Activated CD4-positive, CD25-positive, alpha-beta regulatory T cell (primary cell): ENCODE measurements at places on chromosomes 6 and 20.

DNA sequence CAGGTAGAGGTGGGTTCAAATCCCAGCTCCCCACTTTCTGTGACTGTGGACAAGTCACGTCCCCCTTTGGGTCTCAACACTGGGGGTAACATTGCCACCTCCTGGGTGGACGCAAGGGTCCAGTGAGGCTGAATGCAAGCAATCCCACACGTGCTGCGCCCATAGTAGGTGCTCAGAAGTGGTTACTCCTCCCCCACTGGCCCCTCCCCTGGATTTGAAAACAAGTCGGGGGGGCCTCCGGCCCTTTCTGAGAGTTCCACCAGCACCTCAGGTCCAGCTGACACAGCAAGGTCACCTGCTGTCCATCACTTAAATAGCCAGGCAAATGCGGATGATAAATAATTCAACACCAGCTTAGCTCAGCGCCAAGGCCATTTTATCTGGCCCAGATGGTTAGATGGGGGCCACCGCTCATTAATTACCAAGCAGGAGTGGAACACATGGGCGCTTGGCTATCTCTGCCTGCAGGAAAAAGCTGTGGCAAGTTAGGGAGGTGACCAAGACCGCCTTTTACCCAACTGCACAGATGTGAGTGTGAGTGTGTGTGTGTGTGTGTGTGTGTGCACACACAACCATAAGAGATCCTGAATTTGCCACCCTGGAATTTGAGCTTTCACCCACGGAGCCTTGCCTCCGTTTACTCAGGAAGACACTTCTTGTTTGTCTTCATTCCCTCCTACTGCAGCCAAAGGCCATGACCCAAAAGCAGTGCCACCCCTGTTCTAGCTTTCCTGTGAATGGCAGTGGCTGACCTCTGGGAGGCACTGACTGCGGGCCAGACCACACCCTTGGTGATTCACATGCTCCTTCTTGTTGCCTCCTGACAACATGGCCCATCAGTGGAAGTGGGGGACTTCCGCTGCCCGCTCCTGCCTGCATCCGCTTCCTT lies 34.7 kb upstream of the KCNB1 start:
- no peak for DNase-seq

DNA sequence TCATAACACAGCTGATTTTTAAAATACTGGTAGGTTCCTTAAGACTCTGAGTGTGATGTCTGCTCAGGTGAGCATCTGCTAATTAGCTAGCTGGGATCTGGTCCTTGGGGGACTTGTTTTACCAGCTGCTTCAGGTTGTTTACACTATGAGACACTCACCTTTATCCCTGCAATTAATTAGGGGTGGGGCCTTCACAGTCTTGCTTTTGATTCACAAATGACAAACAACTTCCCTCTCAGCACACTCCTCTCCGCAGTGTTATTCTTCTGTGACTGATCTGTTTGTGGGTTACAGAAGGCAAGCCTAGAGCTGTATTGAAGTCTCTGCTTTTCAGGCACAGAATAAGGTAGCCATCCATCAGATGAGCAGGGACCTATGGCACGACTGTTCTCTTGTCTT lies 62.0 kb upstream of the CD83 start:
- DNase-seq, result no peak

DNA sequence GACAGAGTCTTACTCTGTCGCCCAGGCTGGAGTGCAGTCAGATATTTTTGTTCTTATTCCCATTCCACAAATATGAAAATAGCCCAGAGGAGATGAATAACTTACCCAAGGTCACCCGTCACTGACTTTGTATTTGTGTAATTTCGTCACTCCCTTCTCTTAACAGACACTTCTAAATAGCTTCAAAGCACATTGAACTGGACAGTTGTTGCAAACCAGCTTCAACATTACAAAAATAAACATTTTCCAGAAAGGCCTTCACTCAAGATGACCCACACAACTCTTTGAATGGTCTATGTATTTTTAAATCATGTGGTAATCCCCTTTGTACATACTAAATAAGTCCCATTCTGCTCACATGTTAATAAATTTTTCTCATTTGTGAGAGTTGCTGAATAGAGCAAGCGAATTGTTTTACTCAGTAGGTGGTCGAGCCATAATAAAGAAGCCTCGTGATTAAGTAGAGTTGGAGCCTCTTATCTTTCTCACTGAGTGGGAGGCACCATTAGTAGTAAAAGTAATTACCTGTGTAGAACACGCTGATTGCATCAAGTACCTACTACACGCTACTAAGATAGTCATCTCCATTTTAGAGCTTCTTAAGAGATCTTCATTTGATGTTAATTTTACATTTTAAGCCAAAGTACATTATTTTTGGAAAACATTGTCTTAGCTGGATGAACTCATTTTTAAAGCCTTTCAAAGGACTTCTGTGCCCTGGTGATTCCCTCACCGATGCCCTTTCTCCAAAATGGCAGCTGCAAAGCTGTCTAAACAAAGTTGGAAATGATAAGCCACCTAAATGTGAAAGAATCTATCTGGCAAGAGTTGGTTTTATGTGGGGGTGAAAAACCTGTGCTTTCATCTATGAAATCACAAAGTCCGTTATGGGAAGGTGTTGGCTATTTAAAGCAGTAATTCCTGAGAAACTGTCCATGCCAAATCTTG lies 110.0 kb downstream of the TSHZ2 start:
- DNase-seq, result no peak

GRCh38 chr6:81996414-81996813 lies 243.9 kb upstream of the TENT5A start:
- DNase-seq, result no peak

DNA sequence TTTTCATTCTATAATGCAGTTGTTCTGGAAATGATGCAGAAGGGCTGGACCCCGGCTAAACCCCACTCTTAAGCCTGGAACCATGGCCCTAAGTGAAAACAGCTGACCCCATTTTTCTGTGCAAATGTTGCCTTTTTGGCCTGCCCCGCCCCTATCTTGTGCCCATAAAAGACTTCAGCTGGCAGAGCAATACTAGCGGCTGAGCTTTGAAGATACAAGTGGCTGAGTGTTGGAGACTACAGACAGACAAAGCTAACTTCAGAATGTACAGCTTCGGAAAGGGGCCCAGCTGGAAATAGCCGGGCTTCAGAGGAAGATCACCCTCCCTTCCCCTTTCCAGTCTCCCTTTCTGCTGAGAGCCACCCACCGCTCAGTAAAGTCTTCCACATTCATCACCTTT lies 258.6 kb upstream of the SPTLC3 start:
- DNase-seq, result no peak

DNA sequence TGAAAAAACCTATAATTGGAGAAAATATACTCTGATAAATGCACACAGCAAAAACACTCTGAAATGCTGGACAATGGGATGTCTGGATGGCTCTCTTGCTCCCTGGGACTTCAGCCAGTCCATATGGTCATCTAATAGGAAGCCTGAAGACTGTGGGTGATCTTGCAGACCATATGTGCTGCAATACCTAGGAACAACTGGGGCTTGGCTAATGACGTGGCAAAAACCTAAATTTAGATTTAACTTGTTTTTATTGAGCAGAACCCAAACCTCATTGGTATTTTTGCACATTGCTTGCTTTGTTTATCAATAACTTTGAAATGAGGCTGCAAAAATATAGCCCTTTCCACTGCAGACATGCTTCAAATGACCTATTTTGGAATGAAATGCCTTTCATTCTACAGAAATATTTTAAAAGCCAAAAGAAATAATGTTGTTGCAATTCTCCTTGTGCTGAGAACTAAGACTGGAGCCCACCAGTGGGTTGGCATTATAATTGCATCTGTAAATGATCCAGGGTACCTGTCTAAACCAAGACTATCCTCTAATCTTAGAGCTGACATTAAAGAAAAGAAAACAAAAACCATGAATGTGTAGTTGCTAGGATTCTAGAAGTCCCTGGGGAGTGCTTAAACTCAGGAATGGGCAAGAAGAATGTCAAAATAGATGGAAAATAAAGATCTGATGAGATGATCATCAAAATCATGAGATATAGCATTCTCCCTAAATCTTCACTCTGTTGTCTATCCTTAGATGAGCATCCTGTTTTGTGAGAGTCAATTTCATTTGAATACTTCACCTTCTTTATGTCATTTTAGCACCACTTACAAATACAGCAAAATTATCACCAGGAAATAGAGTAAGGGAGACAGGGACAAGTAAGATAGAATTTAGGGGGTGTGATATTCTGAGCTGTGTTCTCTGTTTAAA lies 152.1 kb upstream of the RIMS1 start:
- no peak for DNase-seq

GRCh38 chr20:36274181-36274841 lies 31.8 kb upstream of the DLGAP4 start:
- no peak for DNase-seq

DNA sequence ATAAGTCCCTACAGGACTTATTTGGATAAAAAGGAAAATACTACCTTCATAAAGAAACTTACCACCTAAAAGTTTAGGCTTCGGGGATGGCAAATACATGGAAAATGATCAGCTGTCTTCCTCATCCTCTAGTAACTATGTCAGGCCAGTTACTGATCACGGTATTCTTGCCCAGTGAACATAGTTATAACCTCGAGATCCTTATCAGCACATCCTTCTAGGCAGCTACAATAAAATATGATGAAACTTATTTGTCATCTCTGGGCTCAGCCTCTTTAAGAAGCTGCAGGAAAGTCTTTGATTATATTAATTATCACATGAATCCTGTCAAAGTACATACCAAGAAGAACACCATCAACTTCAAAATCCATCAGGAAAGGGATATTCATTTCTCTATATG lies 41.8 kb downstream of the SF3B5 start:
- no peak for DNase-seq

- DNase-seq, result no peak
These were observed 21.5 kb upstream of the AAR2 start for GRCh38 chr20:36214684-36215256.

- no peak for DNase-seq
These were observed 140.7 kb upstream of the BMP2 start for GRCh38 chr20:6626805-6627204.

- DNase-seq, result no peak
These were observed 898 bp downstream of the XRN2 start for GRCh38 chr20:21303872-21304586.

- DNase-seq, result no peak
These were observed 44.0 kb downstream of the SMPDL3A start for GRCh38 chr6:122833021-122833491.

- no peak for DNase-seq
These were observed 10.6 kb upstream of the NDRG3 start for GRCh38 chr20:36756496-36756895.

- DNase-seq, result no peak
These were observed 24.6 kb downstream of the CYP24A1 start for GRCh38 chr20:54148947-54149764.

DNA sequence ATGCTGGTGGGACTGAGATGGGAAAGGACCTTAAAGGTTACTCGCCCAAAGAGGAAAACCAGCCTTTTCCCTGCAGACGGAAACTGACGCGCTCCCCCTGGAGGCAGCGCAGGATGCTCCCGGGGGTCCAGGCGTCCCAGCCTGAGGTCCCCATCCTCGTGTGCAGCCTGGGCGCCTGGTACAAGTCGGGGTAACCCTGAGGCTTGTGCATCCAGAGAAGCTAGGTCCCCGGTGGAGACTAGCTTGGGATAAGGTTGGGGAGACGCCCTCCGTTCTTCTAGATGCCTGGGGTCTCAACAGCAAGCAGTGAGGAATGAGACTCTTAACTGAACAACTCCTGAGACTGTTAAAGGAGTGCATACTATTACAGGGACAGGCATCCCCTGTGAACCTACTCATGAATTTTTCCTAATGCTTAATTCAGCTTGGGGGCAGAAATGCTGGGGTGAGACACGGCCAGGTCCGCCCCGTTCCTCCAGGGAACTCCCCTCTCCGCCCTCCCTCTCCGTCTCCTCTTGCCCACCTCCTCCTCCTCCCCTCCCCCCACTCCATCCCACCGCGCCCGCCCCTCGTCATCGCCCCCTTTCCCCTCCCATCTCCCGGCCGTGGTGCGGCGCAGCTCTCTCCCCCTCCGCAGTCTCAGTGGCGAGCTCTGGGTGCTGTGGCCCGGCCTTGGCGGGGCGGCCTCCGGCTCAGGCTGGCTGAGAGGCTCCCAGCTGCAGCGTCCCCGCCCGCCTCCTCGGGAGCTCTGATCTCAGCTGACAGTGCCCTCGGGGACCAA lies at the start of gene PRSS35:
Gene PRSS35 (plus strand): TSS at position 634 of the 781 bp plus-strand sequence. CDS start 10,908 bp downstream, outside the sequence.
- DNase-seq, result no peak

DNA sequence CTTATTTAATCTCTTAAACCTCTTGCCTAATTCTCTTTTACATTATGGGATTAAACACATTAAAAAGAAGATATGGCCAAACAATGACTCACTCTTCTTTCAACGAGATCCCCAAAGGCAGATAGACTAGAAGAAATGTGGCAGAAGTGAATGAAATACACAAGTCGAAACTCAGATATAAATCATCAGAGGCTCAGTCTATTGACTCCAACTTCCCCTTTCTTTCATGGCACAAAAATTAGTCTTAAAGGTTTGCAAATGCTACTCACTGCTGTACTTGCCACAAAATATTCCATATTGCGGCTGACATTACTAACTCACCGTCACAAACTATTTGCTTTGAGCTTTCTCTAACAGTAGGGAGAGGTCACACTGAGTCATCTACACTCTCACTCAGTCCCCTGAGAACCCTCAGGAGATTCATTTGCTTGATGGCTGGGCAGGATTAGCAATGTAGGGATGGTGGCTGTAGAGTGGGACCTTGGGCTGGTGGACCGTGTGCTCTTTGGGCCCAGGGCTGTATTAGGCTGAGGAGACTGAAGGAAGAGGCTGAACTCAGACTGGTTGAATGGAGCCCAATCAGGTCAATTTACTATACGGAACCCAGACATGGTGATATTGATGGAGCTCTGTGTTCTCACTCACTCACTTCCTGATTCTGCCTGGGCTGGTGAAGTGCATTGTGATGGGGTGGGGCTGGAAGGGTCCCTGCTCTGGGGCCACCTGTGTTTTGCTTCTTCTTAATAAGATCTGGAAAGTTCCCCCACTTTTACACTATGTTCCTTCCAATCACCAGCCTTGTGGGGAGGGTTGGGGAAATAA lies 42.8 kb upstream of the UBR2 start:
- no peak for DNase-seq

GRCh38 chr6:156502969-156503504 lies 274.1 kb upstream of the ARID1B start:
- no peak for DNase-seq

- DNase-seq, result no peak
These were observed 27.9 kb upstream of the TBC1D7 start for GRCh38 chr6:13355999-13356785.

DNA sequence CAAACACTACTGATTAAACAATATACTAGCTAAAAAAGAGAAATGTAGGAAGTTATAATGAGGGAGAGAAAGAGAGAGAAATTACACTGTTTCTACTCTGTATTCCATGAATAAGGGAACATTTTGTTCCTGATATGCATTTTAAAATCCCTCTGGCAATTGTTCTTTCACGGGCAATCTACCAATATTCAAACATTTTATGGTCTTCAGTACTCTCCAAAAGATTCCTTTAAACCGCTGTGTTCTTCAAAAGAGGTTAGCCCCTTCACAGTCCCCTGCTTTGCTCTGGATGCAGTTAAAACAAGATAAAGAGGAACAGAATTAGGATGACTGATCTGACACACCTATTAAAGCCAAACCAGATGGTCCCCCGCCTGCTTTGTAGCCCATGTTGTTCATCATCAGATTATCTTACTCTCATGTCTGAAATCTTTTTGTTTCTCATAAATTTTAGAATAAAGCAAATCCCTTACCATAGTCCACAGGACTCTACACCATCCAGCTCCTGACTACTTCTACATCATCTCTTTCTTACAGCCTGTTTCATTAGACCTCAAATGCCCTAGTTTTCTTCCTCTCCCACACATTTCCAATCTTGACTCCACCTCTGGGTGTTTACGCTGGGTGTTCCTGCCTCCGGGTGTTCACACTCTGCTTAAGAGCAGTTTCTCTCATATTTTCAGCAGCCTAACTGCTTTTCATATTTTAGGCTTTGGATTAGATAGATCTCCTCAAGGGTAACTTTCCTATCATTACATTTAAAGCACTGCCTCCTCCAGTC lies 399.7 kb downstream of the COL12A1 start:
- DNase-seq, result no peak
